ENCODE measurements at places on chromosomes 3 and 15.

DNA sequence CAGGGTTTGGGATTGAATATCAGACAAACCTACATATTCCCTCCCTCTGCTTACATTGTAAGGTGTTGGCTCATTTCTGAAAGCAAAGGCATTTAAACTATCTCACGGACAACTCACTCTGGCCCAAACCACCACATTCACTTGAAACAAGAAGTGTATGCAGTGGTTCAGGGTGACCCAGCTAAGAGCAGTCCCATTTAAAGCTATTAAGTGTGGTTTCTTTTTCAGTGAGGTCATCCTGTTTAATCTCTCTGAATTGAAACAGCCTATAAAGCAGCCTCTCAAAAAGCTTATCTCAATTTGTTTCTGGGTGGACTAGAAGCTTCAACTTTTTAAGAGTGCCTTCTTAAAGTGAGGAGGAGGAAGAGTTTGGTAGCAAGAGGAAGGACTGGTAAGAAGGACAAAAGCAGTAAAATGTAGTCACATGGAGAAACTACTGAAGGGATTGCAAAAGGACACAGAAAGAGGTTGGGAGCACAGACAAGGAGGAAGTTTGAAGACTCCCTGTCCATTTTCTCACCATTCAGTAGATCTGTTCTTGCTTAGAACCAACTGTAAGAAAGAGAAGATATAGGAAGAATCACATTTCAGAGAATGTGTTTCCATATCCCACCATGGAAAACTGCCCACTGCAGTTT lies 151.6 kb downstream of the TMCO5A start:
- no peak for DNase-seq

DNA sequence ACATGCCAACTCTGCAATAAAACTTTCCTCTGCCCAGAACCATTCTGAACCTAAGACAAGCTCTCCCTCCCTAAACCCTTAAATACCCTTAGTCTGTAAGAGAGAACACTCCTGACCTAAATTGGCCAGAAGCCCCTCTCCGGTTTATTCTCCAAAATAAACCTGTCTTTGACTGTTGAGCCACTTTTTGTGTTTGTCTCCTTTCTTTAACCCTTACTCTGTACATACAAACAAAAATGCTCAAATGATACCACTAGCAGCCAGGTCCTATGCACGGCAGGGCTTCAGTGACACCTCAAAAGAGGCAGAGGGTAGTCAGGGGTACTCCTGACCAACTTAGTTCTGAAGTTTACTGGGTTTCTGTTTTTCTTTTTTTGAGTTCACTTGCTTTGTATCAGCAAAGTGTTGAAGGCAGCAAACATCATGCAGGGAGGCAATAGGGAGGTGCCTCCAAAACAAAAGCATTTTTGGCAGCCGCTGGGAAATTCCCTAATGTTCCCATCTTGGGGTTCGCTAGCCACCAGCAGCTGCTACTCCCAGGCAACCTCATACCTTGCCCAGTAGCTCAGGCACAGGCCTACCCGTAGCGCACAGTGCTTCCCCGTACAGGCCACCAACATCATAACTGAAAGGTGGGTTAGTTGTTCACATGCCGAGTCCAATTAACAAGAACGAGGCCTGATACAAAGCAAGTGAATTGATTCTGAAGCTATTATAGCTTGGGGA lies 62.9 kb upstream of the GCNT3 start:
- DNase-seq = no peak

DNA sequence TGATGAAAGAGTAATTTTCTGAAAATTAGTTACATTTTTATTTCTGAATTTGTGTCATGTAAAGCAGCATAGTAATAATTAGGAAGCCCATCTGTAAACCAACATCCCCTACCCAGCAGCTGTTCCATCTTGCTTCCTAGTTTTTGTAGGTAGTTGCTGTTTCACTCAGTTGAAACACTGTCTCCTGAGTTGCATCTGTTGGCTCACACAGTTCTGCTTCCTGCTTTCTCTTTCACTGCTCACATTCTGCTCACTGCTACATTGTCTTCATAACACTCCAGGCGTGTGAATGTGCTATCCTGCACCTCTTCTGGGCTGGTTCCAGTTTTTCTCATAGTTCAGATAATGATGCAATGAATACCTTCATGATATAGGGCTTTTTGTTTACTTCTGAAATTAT lies 123.4 kb downstream of the EPHB1 start:
- no peak for DNase-seq

DNA sequence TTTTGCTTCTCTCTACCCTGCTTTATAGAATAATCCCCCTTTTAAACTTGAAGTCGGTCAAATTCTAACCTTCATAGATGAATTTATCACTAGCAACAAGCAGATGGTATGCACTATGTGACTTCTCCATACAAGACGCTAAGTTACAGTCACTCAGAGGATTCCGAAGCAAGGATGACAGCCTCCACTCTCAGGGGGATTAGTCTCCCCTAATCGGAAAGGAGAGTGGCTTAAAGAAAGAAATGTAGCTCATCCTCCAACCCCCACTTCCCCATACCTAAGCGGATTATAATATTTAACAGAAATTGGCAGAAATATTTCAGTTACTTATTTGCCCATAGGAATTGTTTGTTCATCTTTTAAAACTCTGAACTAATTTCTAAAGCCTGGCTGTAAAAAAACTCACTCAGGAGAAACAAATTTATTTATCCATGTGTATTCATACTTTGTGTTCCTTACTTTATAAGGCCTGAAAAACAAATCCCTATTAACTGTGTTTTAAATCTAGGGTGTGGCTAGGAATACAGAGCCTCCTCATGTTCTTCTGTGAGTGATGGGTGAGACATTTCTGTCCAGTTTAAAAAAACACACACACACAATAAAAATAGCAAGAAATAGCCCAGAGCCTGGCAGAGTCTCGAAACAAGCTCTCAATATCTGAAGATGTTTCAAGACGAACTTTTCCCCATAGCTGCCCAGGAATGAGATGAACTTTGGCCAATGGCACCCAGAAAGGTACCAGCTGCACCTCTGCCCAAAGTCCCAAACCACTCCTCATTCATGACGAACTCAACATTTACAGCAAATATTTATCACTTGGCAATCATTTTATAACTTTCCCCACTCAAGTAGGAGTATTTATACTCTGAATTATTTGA lies 18.7 kb downstream of the SIAH2 start:
- DNase-seq = no peak

DNA sequence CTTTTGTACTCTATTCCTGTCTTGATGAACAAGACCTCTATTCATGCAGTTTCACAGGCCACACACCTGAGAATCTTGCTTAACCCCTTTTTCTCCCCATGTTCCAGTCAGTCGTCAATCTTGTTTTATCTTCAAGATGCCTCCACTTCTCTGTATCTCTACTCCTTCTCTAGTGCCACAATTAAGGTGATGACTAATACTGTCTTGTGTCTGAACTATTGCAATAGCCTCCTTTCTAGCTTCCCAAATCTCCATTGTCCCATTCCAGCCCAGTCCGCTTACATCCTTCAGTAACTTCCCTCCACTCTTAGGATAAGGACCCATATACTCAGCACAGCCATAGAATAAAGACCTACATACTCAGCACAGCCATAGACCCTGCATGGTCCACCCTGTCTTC lies 24.7 kb downstream of the CHST14 start:
- no peak for DNase-seq

- no peak for DNase-seq
These were observed 66.6 kb downstream of the PDZRN3 start for GRCh38 chr3:73557986-73558726.

GRCh38 chr3:177350121-177350520 lies 152.8 kb upstream of the TBL1XR1 start:
- no peak for DNase-seq

GRCh38 chr3:192090586-192090985 lies 629.6 kb downstream of the PYDC2 start:
- no peak for DNase-seq

DNA sequence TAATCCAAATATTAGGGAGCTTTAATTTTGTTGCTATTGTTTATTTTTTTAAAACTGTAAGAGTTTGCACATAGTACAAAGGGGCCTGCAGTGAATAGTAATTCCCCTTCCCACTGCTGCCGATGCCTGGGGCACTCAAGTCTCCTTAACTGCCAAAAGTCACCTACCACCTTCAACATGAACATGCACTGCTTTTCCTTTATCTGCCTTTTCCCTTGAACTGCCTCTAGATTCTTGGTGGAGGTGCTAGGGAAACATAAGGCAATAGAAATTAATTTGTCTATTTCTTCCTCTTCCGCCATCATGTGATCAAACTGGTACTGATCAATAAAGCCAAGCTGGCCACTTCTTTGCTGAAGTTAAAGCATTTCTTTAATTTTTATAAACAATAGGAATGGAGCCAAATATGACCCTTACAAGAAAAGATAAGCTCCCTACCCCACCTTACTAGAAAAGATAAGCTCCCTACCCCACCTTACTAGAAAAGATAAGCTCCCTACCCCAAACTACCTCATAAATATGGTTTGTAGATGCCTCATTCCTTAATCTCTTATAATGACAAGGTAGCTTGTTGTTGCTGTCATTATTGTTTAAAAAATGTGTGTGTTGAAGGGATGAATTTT lies 17.4 kb upstream of the ACAP2 start:
- DNase-seq = no peak

- no peak for DNase-seq
These were observed 16.0 kb downstream of the RMDN3 start for GRCh38 chr15:40739047-40739446.

GRCh38 chr15:66076591-66077319 lies 176.8 kb downstream of the MEGF11 start:
- DNase-seq = no peak

GRCh38 chr15:58875343-58875742 lies 58.1 kb downstream of the SLTM start:
- no peak for DNase-seq

GRCh38 chr3:156615592-156616173 lies 58.7 kb upstream of the TIPARP start:
- no peak for DNase-seq

GRCh38 chr15:98369081-98369716 lies 279.1 kb upstream of the IGF1R start:
- no peak for DNase-seq

GRCh38 chr15:50753463-50753862 lies 12.0 kb downstream of the SPPL2A start:
- no peak for DNase-seq

DNA sequence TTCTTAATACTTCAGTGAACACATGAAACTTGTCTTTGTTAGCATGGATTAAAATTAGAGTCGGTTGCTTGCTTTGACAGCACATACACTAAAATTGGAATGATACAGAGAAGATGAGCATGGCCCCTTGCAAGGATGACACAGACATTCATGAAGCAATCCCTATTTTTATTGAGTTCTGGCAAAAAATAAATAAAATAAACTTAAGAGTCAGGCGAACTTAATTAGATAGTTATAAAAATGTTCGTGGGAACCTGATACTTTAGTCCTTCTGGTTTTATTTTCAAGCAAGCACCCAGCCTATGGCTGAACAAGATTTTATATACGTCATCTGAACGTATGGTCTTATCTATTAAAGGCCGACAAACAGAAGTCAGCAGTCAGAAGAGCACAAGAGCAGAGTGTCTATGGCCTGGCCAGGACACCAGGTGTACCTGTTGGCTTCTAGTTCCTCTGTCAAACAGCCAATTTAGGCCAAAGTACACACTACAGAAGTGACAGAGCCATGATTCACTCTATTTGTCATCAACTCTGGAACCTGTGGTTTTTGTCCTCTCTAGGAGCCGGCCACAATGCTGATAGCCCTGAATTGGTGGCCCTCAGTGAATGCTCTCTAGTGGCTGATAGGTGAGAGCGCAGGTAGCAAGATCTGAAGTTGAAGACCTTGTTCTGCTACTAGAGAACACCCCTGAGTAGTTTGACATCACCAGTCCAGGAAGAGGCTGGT lies 64.3 kb downstream of the LEO1 start:
- DNase-seq = no peak

DNA sequence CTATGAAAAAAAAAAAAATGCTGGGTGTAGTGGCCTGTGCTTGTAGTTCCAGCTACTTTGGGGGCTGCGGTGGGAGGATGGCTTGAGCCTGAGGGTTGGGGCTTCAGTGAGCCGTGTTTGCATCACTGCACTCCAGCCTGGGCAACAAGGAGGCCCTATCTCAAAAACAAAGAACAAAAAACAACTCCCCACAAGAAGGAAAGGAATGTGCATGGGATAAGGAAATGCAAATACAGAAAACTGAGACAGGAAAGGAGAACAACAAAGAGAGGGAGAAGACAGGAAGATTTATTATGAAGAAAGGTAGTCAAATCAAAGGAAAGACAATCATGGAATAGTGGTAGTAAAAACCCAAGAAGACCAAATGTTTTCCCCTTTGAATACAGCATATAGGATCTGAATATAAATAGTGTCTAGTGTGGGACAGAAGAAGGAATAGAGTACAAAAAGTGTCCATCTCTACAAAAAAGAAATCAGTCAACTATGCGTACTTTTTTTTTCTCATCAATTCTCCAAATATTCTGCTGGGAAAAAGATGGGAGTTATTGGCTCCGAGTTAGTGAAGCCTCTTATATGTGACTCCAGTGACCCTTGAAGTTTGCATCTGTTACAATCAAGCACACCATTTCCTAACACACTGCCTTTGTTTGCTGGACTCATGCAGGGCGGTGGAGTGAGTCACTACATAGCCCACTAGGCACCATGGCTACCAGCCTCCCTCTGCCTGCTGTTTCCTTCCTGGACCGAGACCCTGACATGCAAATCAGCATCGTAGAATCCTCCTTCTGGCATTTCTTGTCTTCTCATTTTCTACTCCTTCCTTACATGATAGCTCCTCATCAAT lies 101.2 kb upstream of the PTX3 start:
- peak; percentile 42 for DNase-seq

GRCh38 chr3:196502775-196503195 lies 783 bp downstream of the RNF168 start:
- peak; percentile 26 for DNase-seq

DNA sequence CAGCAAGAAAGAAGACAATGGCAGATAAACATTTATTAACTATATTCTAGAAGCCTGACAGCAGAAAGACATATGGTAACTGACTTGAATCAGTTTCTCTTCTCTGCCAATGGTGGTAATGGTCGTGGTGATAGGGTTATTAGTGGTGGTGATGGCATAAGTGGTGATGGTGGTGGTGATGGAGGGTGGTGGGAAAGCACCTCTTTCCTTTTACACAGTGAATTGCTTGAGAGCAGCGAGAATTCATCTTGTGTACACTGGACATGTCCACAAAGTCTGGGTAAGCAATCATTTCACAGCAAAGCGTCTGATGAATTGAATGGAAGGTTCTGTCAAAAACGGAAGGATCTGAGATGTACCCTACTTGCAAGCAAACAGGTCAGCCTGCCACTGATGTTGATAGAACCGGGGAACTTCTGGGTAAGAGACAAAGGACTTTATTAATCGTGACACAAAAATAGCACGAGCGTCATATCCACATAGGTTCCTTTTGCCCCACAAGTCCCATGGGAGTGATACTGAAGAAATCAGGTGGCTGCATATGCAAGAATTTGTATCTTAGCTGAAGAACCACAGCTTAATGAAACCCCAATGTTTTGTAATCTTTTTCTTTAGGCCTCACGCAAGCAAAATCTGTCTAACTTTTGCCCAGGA lies 23.5 kb upstream of the TBC1D5 start:
- DNase-seq = no peak

Measured in posterior cingulate gyrus (tissue), 11 donors.